HuH-7 (cell line): ENCODE measurements at places on chromosomes 13 and 19.

GRCh38 chr19:17841810-17842662 is 5.7 kb downstream of the JAK3 start:
- no peak for DNase-seq

DNA sequence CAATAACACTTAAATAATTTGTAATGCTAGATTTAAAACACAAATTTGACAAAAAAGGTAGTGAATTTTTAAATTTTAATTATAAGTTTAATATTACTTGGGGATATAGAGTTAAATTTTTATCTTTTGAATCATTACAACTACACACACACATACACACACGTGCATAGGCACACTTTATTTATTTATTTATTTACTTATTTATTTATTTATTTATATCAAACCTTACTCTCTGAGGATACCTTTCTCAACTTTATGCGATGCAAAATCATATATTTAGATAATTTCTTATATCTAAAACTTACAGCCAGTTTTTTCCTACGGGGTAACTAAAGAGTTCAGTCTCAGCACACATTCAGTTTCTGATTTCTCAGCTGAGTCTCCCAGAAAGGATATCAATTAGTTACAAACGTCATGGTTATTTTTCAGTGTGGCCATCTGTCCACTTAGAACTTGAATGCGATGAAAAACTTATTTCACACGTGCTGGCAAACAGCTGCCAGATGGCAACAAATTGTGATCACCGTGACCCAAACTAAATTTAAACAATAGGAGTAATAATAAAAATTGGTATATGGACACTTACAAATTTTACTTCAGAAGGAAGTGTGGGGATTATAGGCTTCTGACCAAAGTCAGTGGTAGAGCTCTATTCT is 683.1 kb upstream of the PRR20A start:
- DNase-seq = no peak

DNA sequence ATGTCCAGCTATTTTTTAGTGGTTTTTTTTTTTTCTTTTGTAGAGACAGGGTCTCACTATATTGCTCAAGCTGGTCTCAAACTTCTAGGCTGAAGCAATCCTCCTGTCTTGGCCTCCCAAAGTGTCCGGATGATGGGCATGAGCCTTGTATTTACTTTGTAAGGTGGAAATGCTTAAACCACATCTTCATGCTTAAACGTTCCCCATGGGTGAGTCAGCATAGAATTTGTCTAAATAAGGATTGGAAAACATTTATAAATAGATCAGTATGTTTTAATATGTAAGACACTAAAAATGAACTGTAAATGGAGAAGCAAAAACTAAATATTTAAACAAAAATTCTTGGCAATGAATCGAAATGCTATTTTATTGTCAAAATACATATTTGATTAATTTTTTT is 698.0 kb downstream of the PCDH9 start:
- no peak for DNase-seq

- DNase-seq = no peak
These were observed 1227.4 kb upstream of the PCDH20 start for GRCh38 chr13:62643007-62643483.

DNA sequence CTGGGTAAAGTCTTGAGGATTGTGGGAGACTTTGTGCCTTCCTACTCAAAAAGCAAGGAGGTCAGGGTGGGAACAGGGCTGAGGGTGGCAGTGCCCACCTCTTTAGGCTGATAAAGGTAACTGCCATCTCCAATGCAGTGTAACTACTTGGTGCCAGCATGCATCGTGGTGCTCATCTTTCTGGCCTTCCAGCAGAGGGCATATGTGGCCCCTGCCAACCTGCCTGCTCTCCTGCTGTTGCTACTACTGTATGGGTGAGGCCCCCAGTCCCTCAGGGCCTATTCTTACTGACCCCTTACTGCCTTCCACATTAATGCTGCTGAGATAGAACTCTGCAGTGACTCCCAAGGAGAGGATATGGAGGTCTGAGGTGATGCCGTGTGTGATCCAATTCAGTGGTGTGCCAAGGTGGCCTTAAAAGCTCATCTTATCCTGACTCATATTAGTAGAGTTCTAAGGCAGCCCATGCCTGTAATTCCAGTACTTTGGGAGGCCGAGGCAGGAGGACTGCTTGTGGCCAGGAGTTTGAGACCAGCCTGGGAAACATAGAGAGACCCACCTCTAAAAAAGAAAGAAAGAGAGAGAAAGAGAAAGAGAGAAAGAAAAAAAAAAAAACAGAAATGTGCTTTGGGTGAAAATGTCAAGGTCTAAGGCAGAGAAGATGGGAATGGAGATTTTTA is 9.7 kb upstream of the ARHGAP45 start:
- no peak for DNase-seq

DNA sequence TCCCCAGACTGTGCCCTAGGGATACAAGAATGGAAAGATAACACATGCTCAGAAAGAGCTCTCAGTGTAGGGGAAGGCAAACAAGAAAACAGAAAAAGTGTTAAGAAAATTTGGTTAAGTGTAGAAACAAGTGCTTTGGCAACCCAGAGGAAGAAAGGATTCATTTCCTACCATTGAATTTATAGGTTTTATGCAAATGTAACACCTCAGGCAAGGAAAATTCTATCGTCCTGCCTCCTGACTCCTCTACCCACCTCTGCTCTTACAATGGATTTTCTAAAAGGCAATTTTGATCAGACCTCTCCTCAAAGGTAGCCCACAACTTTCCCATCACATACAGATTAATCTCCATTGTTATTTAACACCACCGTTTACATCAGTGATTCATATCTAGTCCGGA is 298.7 kb downstream of the RFC3 start:
- no peak for DNase-seq

- DNase-seq = no peak
These were observed 985 bp upstream of the EEF1AKMT1 start for GRCh38 chr13:20774746-20775145.

DNA sequence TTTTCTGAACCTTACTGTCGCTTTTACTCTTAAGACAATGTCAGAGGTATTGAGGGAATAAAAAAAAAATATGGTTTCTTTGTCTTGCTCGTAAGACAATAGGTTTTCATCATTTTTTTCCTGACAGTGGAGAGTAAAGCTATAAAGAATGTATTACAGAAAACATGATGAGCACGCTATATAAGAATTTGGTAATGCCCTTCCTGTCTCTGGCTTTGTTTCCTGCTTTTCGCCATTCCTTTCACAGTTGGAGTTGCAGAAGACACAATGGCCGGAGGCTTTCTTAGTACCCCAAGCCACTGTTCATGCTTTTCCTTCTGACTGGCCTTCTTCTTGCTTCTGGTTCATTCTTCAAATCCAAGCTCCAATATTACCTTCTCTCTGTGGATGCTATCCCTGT is 101.0 kb upstream of the DACH1 start:
- no peak for DNase-seq

DNA sequence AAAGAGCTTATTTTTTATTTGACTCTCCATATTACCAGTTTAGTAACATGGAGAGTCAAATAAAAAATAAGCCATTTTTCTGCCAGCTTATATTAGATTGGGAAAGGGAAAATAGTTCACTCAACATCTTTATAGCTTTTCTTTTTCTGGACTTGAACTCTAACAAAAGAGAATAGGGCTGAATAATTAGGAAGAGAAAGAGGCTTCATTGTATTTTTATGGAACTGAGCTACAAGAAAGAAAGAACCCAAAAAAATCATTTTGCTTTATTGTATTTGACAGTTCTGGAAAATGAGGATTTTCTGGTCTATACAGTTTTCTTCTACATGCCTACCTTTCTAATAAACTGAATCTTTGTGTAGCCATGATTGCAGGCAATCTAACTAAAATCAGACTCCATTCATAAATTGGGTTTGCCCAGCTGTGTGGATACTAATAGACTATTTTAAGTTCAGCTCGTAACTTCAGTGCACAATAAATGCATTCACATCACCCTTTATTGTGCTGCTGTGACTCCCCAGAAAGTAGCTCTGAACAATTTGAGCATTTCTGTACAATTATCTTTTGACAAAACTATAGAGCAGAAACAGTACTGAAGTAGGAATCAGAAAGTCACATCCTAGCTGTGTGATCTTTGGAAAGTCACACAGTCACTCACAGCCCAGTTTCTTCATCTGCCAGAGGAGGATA is 115.3 kb downstream of the STOML3 start:
- no peak for DNase-seq

DNA sequence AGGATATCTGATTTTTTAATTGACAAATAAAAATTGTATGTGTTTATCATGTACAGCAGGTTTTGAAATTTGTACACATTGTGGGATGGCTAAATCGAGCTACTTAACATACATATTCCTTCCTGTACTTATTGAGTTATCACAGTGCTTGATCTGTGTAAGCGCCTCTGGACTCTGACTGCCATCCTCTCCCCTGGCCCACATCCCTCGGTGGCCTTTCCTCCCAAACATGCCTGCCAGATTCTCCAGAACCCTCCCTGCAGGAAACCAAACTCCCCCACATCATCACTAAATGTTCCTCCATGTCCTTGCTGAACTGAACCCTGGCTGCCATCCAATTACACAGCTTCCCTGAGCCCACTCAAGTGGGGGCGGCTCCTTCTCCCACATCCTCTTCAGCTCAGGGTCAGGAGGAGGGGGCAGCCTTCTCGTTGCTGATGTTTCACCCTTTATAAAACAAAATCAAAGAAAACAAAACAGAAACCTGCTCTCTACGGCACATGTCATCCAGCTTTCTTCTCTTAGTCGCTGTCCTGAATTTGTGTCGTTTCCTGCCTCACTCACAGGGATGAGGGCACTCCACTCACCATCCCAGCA is 97.1 kb upstream of the SPATA13 start:
- DNase-seq = no peak

- no peak for DNase-seq
These were observed 624.9 kb upstream of the PCDH9 start for GRCh38 chr13:67854990-67855389.

- DNase-seq = no peak
These were observed 506.2 kb downstream of the FGF9 start for GRCh38 chr13:22176968-22177520.

DNA sequence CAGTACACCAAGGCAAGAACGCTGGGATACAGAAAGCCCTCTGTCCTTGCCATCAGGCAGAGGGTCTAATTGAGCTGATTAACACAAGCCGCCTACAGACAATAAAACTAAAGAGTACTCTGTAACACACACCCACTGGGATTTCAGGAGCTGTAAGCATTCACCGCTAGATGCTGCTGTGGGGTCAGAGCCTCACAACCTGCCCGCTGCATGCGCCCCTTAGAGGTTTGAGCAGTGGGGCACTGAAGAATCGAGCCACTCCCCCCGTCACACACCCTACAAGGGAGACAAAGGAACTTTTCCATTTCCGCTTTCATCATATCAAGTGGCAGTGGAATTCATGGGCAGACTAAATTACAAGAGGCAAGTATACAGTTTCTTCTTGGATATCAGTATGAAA is 1080.6 kb downstream of the PCDH17 start:
- DNase-seq = no peak

GRCh38 chr13:28819735-28820098 is 422 bp upstream of the MTUS2 start:
- peak; percentile 71 for DNase-seq

DNA sequence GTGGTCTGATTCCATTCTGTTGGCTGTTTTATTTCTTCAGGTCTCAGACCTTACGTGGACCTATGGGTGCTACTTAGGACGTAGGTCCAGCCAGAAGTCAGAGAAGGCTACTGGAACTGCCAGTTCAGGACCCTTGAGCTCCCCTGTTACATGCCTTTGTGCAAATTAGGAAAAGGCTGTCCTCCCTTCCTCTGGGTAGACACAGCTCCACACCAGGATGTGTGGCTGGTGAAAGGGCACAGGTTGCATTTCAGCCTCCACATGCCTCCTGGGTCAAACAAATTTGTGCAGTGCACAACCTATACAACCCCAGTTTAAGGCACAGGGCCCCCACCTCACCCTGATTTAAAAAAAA is 43.9 kb upstream of the MAP3K10 start:
- DNase-seq = no peak

- DNase-seq = no peak
These were observed 53.0 kb downstream of the GGACT start for GRCh38 chr13:100535426-100536135.

- DNase-seq = no peak
These were observed 72.6 kb downstream of the SIPA1L3 start for GRCh38 chr19:37979547-37980082.

DNA sequence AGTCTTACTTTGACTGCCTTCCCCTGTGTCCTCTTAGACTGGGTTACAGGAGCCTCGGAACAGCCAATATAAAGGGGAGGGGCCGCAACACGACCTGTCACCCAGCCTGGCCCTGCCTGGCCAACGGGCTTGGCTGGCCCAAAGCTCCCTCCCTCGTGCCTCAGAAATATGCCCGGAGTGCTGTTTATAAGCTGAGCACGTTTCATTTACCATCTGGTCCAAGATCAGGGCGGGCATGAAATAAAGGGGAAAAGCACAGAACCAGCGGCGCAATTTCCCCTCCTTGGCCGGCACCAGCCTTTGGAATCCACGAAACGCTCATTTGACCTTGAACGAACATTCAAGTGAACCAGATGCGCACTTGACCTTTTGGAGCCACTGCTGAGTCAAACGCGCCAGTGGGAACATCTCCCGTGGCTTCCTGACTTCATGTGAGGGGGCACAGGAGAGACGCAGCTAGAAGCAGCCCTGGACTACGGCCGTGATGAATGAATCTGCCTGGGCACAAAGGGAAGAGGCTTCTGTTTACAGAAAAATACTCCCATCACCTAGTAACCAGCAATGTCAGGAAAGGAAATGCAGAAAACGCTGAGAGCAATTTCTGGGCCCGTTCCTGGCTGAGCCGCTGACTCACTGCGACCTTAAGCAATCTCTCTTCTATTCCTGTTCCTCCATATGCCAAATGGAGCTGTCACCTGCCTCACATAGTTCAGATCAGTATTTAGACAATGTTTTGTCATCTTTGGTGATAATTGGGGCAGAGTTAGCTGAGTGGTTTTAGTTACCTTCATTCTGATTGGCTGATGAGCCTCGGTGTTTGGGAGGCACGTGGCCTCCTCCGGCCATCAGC is 53.3 kb downstream of the RFX2 start:
- DNase-seq = peak; percentile 12

DNA sequence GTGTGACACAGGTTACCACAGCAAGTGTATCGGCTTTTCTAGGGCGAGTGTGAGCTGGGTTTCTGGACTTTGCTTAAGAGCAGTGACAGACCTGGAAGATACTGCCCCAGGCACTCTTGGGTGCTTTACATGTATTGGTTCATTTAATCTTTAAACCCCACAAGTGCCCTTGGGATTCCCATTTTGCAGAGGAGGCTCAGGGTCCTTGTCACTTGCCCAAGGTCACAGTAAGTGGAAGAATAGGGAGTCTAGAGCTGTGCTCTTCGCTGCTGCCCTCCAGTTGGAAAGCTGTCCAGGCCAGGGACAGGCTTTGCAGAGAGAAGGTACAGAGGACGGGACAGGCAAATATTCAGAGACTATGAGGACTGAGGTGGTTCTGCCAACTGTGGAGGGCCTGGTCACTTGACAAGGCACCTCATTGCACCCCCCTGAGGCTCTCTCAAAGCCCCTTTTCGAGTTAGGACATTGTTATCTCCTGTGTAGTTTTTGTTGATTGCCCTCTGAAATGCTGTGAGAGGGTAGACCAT is 42.4 kb downstream of the BBC3 start:
- DNase-seq = no peak

DNA sequence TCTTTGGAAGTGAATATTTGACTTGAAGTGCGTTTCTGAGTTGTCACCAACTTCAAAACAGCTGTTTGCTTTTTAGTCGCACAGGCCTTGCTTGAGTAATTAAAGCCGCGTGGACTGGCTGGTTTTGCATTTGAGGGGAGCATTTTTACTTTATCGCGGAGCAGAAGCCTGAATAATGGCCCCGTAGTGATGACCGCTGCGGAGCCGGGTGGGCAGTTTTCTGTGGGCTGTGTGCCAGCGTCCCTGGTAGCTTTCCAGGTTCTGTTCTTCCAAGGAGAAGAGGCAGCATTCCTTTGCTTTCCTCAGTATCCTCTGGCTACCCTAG is 1.1 kb downstream of the NAA16 start:
- DNase-seq = no peak

GRCh38 chr13:84831666-84832657 is 949.7 kb upstream of the SLITRK1 start:
- no peak for DNase-seq
